Pancreas (tissue), 10 donors: ENCODE measurements at places on chromosomes 6 and 20.

- no peak overlapping the region for H3K4me3 ChIP-seq
- no peaks in the 10 kb centered on the region for H3K27me3 ChIP-seq
- DNase-seq: no peak
- no peak overlapping the region for H3K27ac ChIP-seq
Measured at GRCh38 chr6:16033214-16033613, 95.7 kb upstream of the MYLIP start.

GRCh38 chr6:12962529-12962928, 246.0 kb downstream of the PHACTR1 start:
- no peaks in the 10 kb centered on the region for H3K27me3 ChIP-seq
- no peak for DNase-seq
- no peak overlapping the region for H3K4me3 ChIP-seq
- no peaks in the 10 kb centered on the region for H3K36me3 ChIP-seq
- peak overlapping the region; percentile 15 for H3K27ac ChIP-seq

DNA sequence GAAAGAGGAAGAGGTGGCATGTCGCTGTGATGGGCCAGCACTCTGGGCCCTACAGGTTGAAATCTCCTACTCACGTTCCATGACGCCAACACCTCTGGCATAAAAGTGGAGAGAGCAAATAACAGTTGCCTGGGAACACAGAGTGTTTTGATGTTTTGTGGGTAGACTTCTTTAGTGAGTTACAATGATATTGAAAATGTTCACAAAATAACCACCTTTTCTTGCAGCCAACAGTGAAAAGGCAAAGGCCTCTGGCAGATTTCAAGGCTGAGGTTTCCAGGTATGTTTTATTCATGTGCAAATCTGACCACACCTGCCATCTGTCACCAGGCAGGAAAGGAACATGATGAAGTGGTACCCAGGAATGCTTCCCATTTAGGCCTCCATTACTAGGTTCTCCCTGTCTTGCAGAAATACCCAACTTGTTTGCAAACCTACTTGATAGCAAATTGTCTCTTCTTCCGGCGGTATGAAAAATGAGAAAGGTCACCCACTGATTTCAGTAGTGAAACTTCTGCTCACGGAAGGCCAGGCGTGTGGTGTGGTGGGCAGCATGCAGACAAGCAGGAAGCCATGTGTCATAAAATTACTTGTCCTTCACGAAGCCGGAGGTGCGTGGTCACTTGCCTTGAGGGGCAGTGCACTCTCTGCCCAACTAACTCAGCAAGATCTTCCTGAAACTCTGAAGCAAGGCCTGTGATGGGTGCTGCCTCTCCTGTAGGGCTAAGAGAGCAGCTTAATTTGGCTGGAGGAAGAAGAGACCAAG, 299.1 kb upstream of the PRDM1 start:
- no peaks in the 10 kb centered on the region for H3K4me1 ChIP-seq
- no peak for DNase-seq
- no peaks in the 10 kb centered on the region for H3K27me3 ChIP-seq
- no peaks in the 10 kb centered on the region for H3K36me3 ChIP-seq
- H3K27ac ChIP-seq: no peak overlapping the region

DNA sequence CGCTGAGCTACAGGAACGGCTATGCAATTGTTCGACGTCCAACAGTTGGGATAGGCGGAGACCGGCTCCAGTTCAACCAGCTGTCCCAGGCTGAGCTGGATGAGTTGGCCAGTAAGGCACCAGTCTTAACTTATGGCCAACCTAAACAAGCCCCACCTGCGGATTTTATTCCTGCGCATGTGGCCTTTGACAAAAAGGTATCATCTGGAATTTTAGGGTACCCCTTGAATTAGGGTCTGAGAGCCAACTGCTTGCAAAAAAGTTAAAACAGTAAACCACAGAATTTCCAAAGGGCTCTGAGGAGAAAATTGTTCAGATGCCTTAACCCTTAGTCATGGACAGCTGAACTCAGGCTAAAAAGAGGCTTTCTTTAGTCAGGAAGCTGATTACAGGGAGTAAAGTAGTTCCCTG, 3.8 kb downstream of the EFHC1 start:
- H3K4me1 ChIP-seq: no peaks in the 10 kb centered on the region
- H3K27me3 ChIP-seq: no peaks in the 10 kb centered on the region
- no peak for DNase-seq
- H3K4me3 ChIP-seq: no peak overlapping the region
- H3K27ac ChIP-seq: no peak overlapping the region

DNA sequence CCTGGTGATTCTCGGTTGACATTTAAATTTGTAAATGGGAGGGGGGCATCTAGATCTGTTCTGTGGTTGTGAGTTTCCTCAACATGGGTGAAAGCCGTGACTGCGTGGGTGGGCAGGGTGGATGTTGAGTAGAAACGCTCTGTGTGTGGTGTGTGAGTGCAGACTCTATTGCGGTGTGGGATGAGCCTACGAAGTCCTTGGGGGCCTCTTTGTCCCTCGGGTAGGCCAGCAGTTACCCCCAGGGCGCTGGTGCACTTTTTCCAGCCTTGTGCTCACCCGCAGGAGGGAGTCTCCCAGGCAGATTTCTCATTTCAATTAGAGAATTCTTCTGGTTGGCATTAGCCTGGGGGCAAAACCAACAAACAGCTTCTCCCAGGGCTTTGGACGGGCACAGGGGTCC, 10.6 kb downstream of the TOX2 start:
- no peaks in the 10 kb centered on the region for H3K27me3 ChIP-seq
- H3K4me3 ChIP-seq: no peak overlapping the region
- H3K4me1 ChIP-seq: no peaks in the 10 kb centered on the region
- no peak for DNase-seq
